GM19239 (cell line): ENCODE measurements at places on chromosomes 5 and 9.

DNA sequence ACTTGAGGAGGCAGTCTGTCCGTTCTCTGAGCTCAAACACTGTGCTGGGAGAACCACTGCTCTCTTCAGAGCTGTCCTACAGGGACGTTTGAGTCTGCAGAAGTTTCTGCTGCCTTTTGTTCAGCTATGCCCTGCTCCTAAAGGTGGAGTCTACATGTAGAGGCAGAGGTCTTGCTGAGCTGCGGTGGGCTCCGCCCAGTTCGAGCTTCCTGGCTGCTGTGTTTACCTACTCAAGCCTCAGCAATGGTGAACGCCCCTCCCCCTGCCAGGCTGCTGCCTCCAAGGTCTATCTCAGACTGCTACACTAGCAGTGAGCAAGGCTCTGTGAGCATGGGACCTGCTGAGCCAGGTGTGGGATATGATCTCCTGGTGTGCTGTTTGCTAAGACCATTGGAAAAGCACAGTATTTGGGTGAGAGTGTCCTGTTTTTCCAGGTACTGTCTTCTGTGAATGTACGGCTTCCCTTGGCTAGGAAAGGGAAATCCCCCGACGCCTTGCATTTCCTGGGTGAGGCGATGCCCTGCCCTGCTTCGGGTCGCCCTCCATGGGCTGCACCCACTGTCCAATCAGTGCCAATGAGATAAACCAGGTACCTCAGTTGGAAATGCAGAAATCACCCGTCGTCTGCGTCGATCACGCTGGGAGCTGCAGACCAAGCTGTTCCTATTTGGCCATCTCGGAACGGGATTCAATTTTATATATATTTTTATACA is 58.5 kb downstream of the CNTRL start:
- no peak for DNase-seq

GRCh38 chr9:93951655-93952118 is 3.5 kb downstream of the BARX1 start:
- DNase-seq = no peak

- DNase-seq = no peak
These were observed 75.0 kb downstream of the NSG2 start for GRCh38 chr5:174120401-174121005.

- DNase-seq = no peak
These were observed 39.6 kb downstream of the RXRA start for GRCh38 chr9:134365791-134366222.

- DNase-seq = no peak
These were observed 147.3 kb downstream of the OSTF1 start for GRCh38 chr9:75235632-75236031.

GRCh38 chr5:147223343-147223742 is 11.5 kb upstream of the STK32A start:
- DNase-seq = no peak

DNA sequence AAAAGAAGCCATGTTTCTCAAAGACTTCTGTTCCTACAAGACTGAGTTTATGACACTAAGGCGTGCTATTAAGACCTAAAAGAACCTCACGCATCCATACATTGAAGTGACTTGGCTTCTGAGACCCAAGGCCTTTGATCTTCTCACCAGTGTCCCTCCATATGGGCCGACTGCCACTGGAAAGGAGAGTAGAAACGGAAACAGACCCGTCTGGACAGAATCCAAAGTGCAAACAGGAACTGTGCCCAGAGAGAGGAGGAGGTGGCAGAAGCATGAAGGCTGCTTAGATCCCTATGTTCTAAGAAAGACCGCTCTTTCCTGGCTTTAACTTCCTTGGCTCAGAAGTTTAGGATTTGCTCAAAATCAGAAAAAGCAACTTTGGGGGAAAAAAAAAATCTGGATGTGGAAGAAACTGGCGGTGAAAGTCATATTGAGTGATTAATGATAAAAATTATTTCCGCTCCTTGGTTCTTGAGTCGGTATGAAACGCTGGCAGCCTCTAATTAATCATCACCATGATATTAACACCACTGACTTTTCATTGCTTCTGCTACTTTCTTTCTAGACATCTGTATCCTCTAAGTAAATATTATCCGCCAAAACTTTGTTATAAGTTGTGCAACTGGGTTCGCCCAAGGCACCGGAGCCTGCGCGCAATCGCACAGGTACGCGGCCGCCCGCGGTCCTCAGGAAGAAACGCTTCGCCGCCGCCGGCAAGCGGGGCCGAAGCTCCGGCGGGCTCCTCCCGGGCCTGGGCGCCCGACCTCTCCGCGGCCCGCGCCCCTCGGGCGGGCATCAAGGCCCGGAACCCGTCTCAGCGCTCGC is 726 bp downstream of the DAP start:
- no peak for DNase-seq

- no peak for DNase-seq
These were observed 34.9 kb upstream of the FOXI1 start for GRCh38 chr5:170070556-170071412.

- no peak for DNase-seq
These were observed 909 bp downstream of the SLC36A1 start for GRCh38 chr5:151448038-151448985.

GRCh38 chr5:26761446-26761845 is 276.9 kb downstream of the CDH9 start:
- DNase-seq = no peak
